KBM-7 (cell line): ENCODE measurements at places on chromosomes 3 and 15.

DNA sequence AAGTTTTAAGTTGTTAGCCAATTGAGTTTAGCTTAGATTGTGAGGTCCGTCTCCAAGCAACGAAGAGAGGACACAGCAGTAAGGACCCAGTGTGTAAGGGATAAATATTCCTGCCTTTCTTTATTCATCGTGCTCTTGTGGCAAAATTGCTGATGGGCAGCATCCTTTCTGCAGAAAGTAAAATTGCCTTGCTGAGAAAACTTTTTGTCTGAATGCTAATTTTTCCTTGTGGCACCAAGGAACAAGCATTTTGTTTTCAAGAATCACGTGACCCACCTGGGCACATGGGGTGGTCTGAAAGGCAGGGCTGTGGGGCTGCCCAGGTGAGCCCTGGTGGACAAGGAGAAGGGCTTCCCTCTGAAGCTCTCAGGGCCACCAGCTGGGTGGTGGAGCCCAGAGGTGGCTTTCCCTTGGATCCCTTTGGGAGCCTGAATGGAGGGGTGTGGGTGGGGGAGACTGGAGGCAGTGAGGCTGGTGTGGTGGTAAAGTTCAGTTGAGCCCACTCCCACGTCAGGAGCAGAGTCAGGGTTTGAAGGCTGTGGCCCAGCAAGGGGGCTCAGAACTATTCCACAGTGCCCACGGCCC, 24.0 kb upstream of the TMCC1 start:
- DNase-seq = peak; percentile 49

DNA sequence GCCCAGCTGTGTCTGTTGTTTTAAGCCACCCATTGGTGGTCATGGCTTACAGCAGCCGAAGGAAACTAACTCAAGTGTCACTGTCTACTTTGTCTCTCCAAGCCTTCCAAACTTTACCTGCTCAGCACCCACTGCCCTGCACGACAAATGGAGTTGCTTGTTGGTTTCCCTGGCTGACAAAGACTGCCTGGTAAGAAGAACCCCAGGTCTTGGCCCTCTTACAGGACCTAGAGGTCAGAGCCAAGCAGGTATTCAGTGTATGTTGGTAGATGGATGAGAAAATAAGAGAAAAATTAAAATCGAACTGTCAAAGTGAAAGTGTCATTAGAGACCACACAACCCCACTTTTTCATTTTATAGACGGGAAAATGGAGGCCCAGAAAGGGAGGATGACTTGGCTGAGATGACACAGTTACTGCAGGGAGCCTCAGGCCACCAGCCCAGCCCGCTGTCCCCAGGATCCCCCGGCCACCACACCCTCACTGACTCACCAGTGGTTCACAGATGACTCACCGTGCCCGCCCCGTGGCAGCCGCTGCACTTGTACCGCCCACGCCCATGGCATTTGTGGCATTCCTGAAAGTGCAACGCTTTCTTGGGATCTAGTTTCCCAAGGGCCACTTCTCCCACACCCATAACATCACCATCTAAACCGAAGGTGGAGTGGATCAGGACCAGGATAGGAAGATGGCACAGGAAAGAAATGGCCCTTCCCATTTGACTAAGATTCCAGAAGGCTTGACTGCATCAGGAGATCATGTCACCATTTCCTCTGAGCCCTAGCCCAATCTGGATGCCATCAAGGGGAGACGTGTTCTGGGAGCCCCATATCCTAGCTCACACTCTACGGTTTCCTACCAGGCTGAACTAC, 15.2 kb downstream of the SSUH2 start:
- peak; percentile 28 for DNase-seq

GRCh38 chr3:180881065-180881801, 31.2 kb upstream of the FXR1 start:
- DNase-seq = no peak

- no peak for DNase-seq
Observed at GRCh38 chr3:185320949-185321348, 42.0 kb upstream of the MAP3K13 start.

DNA sequence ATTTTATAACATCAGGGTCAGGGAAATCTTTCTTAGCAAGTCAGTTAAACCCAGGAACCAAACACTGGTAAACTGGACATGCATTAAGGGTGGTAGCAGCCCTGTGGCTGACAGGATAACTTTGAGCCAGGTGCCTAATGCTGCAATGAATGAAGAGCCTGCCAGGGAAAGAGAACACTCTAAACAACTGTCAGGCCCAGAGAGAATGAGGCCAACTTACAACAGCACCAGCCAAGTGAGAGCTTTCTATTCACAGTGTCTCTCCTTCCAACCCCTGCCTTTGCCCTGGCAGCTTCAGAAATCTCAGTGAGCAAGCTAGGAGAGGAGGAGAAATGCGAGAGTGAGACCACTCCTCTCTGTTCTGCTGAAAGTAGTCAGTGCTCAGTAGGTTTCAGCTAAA, 50.4 kb upstream of the ATP2C1 start:
- DNase-seq = no peak
